ENCODE measurements at places on chromosomes 5 and 9.

GRCh38 chr5:154334406-154335064 is 111.3 kb upstream of the SAP30L start:
- DNase-seq, result no peak

DNA sequence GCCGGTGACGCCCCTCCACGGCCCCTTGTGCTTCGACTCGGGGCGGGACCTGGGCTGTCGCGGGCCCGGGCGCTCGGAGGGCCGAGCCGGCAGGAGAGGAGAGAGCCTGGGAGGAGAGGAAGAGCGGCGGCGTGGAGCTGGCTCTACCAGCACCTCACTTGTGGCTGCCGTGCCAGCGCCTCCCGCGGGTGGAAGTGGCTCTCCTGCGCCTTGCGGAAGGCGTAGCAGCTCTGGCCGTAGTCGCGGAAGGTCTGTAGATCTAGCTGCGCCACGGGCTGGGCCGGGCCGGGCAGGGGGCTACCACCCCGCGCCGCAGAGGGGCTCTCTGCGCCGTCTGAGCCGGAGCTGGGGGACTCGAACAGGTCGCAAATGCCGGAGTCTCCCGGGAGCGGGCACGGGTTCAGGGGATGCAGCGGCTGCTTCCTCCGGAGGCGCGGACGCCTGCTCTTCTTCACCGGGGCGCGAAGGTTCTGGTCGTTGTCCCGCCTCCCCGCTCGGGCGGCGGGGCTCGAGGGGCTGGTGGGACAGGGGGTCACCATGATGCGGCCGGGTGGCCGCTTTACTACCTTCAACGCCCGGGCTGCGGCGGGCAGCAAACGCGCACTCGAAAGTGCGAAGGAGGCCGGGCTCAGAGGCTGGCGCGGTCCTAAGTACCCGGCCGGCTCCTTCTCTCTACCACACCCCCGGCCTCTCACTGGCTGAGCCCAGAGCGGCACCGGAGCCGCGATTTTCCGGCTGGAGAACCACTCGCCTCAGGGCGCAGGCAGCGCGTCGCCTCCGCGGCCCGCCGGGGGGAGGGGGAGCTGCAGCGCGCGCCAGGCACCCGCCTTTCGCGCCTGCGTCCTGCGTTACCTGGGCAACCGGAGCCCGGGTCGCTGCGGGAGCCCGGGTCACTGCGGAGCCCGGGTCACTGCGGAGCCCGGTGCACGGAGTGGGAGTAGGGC is at the start of gene CCNO:
Gene CCNO, minus strand, starts transcription at position 624 of the 944 bp plus-strand sequence. Its CDS starts 85 bp downstream, at position 539.
- DNase-seq, result peak; percentile 4

DNA sequence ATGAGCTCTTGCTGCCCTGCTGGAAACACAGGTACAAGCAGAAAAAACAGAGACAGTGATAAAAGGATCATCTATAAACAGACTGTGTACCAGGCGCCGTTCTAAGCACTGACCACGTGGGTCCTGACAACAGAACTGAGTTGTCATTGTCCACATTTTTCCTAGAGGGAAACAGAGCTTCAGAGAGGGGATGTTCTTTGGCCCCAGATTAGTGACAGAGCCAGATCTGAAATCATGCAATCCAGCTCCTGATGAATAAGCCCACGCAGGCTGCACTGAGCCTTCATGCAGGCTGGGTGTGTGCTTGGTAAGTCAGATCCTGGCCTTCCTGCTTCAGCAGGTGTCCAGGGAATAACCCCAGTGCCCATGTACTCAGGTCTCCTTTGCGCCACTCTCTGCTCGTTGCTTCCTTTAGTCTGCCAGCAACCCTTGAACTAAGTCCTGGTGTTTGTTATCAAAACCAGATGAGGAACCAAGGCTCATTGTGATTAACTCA is 22.8 kb upstream of the TCF7 start:
- DNase-seq, result no peak

- DNase-seq, result no peak
Measured at GRCh38 chr9:89358376-89358916, 40.1 kb downstream of the SECISBP2 start.

- no peak for DNase-seq
Measured at GRCh38 chr9:114743446-114743845, 61.5 kb upstream of the TEX48 start.

DNA sequence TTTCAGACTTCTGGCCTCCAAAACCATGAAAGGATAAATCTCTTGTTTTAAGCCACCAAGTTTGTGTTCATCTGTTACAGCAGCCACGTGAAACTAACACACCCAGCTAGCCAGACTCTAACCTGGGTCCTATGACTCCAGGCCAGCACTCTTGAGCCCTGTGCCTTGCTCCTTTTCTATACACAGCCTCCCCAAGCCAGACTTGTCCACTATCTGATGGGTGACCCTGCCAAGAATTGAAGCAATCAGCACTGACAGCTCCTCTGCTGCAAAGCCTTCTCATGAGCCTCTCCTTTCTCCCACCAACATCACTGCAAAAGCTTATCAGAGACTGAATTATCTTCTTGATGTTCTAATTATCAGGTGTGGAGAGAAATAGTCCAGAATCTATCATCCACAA is 41.4 kb downstream of the SIL1 start:
- no peak for DNase-seq

DNA sequence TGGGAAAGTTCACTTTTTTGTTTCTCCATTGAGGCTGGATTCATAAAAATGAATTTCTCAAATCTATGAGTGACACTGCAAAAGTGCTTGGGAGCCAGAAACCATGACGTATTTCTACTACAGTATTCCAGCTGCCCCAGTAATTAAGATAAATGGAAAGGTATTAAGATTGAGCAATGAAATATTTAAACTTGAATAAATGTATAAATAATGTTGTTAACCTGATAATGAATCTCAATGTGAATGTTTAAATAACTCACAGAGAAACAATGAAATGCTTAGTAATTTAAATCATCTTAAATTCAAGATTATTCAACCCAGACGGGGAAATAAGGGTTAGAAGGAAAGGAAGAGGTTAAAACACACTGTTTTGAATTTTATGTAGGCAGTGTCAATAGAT is 11.2 kb upstream of the SRP19 start:
- DNase-seq, result no peak

- no peak for DNase-seq
Measured at GRCh38 chr5:168324859-168325630, 33.6 kb downstream of the WWC1 start.

DNA sequence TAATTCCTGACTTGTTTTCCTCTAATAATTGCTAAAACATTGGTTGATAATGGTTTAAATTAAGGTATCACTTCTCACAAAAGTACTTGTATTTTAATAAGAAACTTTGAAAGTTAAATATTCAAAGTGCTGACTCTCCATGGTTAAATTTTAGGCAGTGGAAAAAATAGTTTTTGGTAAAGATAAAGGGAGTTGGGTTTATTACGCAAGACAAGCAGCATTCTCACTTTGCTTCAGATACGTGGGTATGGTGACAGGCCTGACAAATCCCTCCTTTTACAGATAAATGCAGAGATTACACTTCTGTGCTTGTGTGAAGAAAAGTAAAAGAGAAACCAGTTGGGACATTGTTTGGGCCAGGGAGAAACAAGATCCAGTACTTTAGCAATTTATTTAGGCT is 14.5 kb upstream of the FAM170A start:
- DNase-seq, result no peak

DNA sequence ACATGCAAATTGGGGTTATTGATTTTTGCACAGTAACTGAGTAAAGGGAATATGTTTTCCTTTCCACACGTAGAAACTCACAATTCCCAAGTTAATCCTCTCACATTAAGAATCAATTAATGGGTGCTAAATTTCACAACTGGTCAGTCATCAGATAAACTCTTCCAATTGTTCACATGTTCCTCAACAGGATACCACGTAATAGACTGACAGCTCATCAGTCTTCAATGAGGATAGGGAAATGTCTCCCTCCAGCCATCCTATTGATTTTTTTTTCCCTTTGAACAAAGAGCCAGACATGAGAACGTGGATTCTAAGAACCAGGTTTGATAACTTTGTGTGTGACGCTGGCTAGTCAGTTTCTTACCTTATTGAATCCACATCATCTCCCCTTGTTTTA is 768 bp upstream of the CER1 start:
- no peak for DNase-seq

GRCh38 chr9:123359546-123359945 is 3.5 kb downstream of the CRB2 start:
- DNase-seq, result no peak

DNA sequence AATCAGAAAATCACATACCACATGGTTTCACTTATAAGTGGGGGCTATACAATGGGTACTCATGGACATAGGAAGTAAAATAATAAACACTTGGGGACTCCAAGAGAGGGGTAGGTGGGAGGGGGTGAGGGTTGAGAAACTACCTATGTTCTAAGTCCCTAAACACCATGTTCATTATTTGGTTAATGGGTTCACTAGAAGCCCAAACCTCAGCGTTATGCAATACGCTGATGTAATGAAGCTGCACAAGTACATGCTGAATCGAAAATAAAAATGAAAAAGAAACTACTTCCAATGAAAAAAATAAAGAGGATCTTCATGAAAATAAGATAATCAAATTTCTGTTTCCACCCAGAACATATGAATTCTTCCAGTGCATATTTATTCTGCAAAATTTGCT is 208.5 kb downstream of the TMEM161B start:
- DNase-seq, result no peak

DNA sequence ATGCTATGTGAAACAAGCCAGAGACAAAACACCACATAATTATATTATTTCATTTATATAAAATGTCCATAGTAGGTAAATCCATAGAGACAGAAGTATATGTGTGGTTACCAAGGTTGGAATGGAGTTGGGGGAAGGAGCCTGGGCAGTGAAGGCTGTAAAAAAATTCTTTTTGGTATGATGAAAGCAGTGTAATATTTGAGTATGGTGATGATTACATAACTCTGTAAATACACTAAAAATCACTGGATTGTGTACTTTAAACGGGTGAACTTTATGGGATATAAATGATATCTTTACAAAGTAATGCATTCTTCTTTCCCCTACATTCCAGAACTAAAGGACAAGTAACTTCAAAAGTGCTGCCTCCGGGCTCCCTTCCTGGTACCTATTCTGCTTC is 155.8 kb downstream of the SH3GL2 start:
- DNase-seq, result no peak

DNA sequence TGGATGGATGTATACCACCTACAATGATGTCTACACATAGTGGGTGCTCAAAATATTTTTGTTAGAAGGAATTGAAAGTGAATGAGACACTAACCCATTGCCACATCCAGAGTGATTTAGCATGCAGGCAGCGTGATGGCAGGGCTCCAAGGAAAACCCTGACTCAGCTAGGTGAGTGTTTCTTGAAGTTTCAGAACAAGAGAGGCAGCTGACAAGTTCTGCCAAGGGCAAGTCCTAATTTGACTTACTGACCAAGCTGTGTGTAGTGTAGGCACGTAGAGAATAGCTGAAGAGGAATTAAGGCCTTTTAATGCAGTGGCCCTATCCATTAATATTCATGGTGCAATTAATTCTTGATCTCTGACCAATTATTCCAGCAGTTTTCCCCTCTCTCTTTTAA is 107.8 kb upstream of the ATP10B start:
- no peak for DNase-seq

DNA sequence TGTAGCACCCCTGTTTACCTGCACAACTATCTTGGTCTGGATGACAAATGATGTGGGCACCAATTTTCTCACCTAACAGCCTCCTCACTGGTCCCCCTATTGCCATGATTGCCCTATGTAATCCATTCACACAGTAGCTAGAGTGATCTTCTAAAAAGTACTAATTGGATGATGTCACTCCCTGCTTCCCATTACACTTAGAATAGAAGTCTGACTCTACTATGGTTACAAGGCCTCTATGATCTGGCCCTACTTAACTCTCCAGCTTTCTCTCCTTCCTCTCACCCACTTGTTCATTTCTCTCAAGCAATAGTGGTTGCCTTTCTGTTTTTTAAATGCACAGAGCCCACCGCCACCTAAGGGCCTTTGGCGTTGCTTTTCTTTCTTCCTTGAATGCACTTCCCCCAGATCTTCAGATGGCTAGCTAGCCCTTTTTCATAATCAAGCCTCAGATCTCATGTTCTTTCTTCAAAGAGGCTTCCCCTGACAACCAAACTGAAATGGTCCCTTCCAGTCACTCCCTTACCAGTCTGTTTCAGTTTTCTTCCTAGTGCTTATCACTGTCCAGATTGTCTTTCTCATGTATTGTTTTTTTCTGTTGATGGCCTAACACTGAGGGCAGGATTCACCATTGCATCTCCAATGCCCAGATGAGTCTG is 8.7 kb downstream of the IGIP start:
- DNase-seq, result no peak

GRCh38 chr5:160061770-160062169 is 52.8 kb downstream of the TTC1 start:
- no peak for DNase-seq

DNA sequence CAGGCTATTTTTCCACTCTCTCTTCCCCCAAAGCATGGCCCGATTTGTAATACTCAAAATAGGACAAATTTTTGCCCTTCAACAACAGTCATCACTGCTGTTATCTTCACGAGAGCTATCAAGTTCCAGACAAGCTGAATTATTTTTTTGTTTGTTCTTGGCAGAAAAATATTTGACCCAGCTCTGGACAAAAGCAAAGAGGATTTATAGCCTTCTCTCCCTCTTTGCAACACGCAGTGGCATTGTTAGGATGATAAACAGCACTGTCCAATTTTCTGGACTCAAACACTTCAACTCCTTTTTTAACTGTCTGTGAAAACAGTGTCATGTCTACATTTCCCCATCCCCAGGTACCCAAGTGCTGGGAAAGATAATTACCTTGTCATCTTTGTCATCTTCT is 160.3 kb downstream of the SLF1 start:
- no peak for DNase-seq

GRCh38 chr5:1051366-1051720 is 42.7 kb downstream of the NKD2 start:
- DNase-seq, result no peak

DNA sequence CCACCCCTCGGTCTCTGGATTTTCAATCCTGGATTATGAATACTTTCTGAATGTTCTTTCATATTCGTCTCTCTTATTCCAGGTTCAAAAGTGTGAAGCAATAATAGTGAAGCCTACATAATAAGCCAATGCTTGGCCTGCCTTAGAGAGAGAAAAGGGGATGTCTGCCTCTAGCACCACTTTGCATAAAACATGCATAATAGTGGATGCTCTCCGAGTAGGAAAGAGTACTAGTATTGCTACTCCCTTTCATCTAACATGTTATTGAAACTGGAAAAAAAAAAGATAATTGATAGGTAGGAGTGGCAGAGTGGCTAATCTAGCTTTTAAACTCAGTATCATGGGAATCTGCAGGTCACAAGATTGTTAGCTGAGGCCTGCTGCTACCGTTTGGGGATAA is 158.1 kb downstream of the SPATA31D1 start:
- DNase-seq, result no peak

GRCh38 chr5:147882586-147883313 is 4.2 kb downstream of the SCGB3A2 start:
- no peak for DNase-seq

DNA sequence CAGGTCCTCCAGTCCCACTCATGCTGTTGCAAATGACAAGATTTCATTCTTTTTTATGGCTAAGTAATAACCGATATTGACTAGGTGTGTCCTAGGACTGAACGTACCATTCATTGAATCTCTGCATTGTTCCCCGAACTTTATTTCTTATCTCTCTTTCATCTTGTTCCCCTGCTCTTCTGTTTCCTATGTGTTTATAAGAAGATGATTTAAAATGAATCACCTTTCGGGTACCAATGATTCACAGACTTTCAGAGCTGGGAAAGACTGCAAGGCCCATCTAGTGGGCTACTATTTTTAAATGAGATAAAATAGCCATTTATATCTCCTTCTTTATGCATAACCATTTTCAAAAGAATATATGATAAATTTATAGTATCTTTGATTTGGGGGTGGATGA is 133.0 kb downstream of the CDH18 start:
- DNase-seq, result no peak

- DNase-seq, result no peak
Measured at GRCh38 chr5:122375801-122376200, 63.8 kb downstream of the SNCAIP start.

- DNase-seq, result no peak
Measured at GRCh38 chr5:34604119-34604675, 51.9 kb upstream of the RAI14 start.

Data from cerebellar nuclear complex (tissue), 1 donor.